ENCODE measurements at places on chromosomes 7 and 10.

DNA sequence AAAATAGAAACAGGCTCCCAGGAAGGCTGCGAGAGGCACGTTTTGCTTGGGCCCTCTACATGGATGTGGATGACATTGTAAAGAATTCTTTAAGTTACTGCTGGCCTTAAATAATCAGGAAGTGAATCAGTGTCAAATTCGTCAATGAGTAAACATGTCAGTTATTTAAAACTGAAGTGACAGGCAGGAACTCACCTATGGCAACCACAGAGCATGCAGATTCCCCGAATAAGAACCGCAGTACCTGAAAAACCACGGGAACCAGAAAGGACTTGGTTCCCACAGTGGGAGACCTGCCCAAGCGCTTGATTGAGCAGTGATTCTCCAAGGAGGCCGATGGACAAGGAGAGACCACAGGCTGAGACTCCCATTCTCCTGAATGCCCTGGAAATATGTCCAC, 351.2 kb upstream of the AKR1E2 start:
- DNase-seq, result no peak

DNA sequence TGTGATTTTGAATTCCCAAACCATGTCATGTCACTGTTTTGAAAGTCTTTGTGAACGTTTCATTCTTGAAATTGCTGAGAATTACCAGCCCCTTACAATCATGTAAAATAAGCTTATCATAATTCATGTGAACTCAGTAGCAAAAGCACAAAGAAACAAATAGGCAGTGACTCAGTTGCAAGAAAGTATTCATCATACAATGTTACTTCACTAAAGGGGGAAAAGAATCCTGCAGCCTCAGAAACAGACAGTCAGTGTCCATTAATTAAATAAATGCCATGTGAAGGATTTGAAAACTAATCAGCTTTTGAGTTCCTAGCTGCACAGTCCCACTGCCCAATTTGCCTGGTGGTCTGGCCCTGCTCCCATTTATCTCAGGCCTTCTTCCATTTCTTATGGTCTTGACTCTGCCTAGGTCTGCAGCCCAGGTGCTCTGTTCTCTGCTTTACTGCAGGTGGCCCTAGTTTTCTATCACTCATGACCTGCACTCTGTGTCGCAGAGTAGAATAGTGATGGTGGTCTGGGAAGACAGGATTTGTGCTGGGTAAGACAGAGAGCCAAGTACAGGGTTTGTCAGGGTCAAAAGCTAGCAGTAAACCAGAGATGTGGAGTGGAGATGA, 99.7 kb downstream of the PLCE1 start:
- no peak for DNase-seq

DNA sequence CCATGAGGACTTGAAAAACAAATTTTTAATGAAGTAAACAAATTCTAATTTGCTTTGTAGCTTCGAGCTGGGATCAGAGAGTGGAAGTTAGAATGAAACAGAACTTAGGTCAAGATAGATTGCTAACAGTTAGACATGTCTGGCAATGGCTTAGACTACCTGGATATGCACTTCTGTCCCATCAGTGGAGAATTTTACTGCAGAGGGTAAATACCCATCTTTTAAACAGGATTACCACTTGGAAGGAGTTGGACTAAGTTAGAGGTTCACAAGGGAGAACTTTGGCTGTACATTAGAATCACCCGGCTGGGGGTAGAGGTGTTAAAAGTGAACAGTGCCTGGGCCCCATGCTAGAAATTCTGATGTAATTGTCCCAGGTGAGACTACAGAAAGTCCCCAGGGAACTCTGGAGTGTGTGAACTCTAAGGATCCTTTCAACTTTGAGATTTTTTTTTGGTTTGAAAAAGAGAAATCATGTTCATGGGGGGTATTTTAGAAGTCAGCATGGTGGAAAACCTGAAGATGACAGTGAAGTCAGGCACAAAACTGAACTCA, 35.5 kb downstream of the ENTPD1 start:
- DNase-seq, result no peak

GRCh38 chr10:6176691-6177231, 26.0 kb upstream of the PFKFB3 start:
- DNase-seq, result no peak

GRCh38 chr7:105532709-105533460, 884 bp downstream of the RINT1 start:
- no peak for DNase-seq

- DNase-seq, result no peak
These were observed 53.2 kb upstream of the CCDC6 start for GRCh38 chr10:59959504-59960018.

DNA sequence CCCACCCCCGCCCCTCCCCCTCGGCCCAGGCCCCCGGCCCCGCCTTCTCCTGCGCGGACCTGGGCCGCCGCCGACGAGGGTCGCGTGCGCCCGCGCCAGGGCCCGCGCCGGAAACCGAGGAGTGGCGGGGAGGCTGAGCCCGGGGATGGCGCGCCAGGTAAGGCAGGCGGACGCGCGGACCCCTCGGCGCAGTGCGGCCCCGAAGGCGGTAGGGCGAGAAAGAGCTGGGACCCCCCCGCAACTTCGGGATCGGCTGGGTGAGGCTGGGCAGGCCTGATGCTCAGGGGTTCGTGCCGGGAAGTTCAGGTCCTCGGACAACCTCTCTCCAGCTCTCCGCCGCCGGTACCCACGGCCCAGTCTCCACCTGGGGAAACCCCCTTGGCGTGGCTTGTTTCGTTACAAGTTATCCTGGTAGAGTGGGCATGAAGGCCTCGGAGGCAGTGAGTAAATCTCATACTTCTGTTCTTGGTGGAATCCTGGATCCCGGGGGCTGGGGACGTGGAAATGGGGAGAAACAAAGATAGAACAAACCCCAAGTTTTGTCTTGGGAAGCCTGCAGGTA, 58.4 kb downstream of the ZNF467 start:
- DNase-seq, result no peak

- no peak for DNase-seq
These were observed 134.2 kb downstream of the ELAPOR2 start for GRCh38 chr7:86925221-86925620.

- DNase-seq, result no peak
These were observed 238.7 kb downstream of the SEC23IP start for GRCh38 chr10:120131183-120131582.
